ENCODE measurements at places on chromosomes 6 and 20.

GRCh38 chr6:87357479-87358196 lies 13.0 kb downstream of the C6orf163 start:
- DNase-seq: no peak

DNA sequence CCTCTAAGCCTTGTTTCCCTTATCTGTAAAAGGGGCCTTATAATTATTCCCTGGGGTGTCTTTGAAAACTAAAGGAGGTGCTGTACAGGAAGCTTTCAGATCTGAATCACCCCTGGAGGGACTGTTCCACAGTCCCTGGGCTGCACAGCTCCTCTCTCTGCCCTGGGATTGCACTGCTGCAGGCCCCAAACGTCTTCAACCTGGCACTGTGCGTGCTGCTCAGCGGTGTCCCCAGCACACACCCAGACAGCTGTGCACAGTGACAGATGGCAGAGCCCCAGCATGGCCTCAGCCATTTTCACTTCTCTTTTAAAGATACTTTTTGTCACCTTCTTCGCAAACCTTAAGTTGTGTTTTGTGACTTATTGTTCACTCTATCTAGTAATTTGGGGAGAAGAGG lies 50.7 kb upstream of the INSM1 start:
- DNase-seq: peak; percentile 32

DNA sequence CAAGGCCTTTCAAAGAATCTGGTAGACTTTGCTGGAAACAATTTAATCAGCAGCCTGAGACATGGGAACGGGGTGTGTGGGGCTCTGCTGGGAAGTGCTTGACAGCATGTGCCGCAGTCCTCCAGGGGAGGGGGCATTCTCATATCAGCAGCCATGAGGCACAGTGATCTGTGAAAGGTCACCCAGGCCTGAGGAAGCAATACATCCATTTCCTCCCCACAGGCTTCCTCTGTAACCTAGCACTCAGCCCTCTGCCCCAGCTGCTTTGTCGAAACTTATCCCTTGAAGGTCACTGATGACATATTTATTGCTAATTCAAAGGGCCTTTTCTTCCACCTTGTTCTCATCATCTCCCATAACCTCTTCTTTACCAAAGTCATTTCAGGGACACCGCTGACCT lies 103.3 kb downstream of the TNFAIP3 start:
- no peak for DNase-seq

DNA sequence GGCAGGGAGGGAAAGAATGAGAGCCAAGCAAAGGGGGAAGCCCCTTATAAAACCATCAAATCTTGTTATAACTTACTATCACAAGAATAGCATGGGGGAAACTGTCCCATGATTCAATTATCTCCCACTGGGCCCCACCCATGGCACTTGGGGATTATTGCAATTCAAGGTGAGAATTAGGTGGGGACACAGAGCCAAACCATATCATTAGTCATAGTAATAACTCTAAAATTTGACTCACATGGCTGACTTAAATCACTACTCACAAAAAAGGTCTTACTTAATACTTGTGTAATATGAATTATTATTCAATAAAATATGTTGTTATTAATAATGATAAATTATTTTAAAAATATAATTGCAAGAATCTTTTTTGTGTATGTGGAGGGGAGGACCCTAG lies 178.1 kb upstream of the TCF21 start:
- no peak for DNase-seq

GRCh38 chr20:51134405-51134804 lies 111.5 kb upstream of the KCNG1 start:
- DNase-seq: no peak

GRCh38 chr6:158361068-158361467 lies 48.8 kb downstream of the TULP4 start:
- peak; percentile 70 for DNase-seq

- DNase-seq: no peak
Observed at GRCh38 chr6:38234934-38235682, 404.6 kb downstream of the BTBD9 start.

DNA sequence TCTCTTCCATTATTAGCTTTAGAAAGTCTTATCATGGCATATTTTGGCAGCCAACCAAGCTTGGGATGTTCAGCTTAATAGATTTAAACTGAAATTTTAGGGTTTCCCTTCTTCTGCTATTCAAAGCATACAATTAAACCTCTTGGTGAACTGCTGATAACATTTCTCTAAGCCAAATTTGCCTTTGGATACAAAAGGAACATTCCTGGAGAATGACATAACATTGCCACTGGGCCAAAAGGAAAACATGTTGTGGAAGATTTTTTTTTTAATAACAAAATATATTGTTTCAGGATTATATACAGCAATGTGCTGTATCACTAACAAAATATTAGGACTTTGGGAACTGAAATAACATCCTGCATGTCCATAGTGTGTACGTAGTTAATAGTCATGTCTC lies 215.1 kb upstream of the TBX18 start:
- DNase-seq: peak; percentile 56

GRCh38 chr6:90298459-90299053 lies 1.9 kb upstream of the BACH2 start:
- DNase-seq: no peak

DNA sequence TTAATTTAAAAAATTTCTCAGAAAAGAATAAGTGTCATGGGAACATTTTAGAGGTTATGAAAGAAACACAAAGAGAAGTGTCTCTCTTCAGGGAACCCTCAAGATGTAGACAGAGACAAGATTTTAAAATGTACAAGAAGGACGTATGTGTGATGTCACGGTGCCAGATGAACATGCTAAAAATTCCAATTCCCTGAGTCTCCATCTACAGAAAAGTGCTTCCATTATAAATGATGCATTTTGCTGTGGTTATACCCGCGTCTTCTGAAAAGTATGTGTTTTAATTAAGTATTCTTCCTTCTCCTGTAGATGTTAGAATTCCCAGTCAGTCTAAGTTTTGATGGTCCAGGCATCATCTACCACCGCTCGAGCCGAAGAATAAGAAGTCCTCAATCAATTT lies 489.1 kb downstream of the PREX1 start:
- no peak for DNase-seq

DNA sequence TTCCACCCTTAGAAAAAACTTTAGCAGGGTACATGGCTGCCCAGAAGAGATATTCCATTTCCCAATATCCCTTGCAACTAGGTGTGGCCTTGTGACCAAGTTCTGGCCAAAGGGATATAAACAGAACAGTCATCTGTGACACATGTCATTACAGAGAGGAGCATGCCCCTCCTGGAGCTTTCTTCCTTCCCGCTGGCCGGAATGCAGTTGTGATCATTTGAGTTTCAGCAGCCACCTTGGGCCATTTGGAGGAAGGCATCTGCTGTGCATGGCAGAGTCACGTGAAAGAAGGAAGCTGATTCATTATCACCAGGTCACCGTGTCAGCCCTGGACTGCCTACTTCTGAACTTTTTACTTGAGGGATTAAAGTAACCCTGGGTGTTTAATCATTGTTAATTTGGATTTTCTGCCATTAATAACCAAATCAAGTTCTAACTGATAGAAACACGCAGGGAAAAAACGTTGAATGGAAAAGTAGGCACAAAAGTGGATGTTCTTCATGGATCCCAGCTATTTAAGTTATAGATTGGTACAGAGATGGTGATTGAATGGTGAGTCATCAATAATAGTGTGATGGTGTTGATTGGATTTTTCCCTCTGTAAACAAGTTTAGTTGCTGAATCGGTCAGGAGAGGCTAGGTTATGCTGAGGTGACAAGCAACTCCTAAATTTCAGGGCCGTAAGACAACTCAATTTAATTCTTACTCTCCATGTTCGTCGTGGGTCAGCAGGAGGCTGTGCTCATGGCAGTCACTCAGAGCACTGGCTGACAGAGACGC lies 80.7 kb upstream of the CCDC167 start:
- no peak for DNase-seq

- DNase-seq: peak; percentile 76
Observed at GRCh38 chr20:22430154-22430745, 154.1 kb downstream of the FOXA2 start.

DNA sequence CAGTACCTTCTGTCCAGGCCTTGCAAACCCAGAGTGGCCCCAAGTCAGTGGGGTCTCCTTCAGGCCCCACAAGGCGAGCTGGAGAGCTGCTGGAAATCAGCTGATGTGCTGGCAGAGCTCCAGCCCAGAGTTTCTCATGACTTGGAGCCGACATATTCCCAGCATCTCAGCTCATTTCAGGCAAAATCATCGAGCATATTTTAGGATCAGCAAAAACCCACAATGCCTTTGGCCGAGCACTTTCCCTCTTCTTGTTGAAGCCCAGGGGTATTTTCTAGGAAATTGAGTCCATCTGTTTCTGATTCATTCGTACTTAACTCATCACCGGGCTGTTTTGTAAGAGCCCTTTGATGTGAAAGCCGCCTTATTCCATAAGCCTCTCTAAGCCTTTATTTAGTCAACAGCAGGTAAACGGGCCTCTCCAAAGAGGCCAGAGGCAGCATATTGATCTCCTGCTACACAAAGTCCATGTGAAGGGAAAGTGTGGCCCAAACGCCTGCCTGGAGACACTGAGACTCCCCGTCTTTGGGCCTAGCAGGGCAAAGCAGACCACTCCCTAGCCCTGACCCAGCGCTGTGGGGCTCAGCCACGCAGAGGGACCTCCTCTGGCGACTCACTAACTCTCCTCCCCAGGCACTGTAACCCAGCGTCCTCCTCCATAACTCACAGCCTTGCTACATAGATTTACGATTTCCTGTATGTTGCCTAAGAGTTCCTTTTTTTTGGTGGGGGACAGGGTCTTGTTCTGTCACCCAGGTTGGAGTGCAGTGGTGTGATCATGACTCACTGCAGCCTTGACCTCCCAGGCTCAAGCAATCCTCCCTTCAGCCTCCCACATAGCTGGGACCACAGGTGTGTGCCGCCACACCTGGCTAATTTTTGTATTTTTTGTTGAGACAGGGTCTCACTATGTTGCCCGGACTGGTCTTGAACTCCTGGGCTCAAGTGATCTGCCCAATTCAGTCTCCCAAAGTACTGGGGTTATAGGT lies 12.1 kb upstream of the C20orf203 start:
- DNase-seq: peak; percentile 84

DNA sequence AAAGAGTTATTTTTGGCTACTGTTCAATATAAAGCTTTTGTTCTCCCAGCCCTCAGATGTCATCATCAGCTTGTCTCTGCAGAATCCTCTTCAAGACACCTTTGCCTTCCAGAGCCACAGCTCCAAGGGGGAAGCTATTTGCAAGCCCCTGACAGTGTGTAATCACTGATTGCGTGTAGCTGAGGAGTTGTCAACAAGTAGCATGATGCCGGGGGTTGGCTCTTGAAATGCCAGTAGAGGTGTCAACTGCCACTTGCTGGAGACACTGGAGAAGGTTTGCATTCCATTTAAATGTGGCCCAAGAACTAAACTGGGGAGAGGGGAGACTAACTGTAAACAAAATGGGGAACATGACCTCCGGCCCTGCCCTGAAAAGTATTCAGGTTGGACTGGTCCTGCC lies 44.3 kb upstream of the PDYN start:
- DNase-seq: no peak

DNA sequence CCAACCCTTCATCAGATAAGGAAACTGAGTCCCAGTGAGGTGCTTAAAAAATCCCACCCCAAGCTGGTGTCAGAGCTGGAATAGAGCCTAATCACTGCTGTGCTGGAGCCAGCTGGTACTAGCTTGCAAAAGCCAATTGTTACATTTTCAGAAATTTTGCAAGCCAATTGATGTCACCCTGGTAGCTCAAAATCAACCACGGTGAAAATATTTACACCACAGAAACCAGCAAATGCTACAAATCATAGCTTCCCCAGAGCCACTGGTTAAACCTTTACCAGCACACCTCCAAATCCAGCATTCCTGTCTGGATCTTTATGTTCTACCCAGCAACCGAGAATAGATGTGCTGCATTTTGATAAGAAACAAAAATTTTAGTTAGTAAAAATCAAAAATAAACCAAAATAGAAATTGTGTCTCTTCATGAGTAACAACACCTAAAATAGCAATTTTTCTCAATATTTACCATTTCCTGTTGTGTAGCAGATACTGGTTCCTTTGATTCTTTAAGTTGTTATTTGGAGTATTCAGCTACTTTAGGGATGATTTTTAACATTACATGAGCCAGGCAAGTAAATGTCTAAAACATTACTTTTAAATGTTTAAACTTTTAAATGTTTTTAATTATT lies 7.2 kb upstream of the LCA5 start:
- DNase-seq: peak; percentile 45

GRCh38 chr20:55054453-55054852 lies 579.1 kb downstream of the DOK5 start:
- no peak for DNase-seq

DNA sequence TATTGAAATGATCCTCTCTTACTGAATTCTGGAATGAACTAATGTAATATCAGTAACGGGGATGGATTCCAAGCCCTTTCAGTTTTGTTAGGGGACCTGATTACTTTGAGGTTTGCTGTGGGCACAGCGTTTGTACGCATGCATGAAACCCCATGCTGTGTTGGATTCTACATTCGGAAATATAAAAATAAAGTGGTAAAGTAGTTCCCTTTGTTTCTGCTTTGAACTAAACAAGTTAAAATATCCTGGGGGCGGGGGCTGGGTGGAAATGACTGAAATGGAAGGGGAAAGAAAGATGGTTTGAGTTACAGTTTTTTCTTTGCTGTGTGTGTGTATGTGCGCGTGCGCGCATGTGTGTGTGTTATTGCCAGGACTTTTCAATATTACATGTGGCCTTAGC lies 196.5 kb upstream of the OPRM1 start:
- DNase-seq: no peak

- DNase-seq: no peak
Observed at GRCh38 chr6:37209461-37210205, 39.7 kb downstream of the PIM1 start.

- no peak for DNase-seq
Observed at GRCh38 chr20:62819494-62820174, 2.8 kb downstream of the COL9A3 start.

GRCh38 chr6:140909156-140909555 lies 1223.6 kb upstream of the GJE1 start:
- no peak for DNase-seq

- DNase-seq: no peak
Observed at GRCh38 chr6:137399881-137400443, 94.2 kb downstream of the OLIG3 start.

DNA sequence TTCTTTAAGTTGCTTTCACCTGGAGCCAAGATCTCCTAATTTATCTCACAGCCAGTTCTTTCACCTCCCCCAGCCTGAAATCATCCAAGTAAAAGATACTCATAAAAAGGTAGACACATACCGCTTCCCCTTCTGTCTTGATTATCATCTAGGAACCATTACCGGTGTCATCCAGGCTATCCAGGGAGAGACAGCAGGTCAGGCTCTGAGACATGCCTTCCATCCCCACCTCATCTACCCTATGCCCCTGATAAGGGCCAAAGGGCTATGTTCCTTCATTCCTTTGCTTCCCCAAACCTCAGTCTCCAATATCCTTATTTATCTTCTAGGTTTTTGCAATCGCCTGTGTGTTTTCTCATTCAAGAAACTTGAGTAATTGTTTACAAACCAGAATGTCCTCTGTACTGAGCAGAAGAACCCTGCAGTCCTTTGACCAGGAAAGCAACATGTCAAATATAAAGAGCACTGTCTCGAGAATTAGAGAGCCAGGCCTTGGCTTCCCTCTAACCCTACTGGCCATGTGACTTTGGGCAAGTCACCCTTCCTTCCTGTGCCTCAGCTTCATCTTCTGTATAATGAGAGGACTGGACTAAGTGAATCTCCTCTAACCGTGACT lies 41.0 kb downstream of the TNFRSF21 start:
- no peak for DNase-seq

GRCh38 chr6:56486681-56487080 lies 156.0 kb downstream of the DST start:
- no peak for DNase-seq

All from eye (tissue), 1 donor.